ENCODE measurements at places on chromosomes 5 and 9. TPM values are rescaled to one million over a fixed set of nuclear protein-coding genes. Genes with fewer than 3 reads are reported as not detected.

GRCh38 chr5:6737043-6737941 lies 24.1 kb downstream of the TENT4A start:
- no peaks in the 10 kb centered on the region for H3K27me3 ChIP-seq
- no peak for DNase-seq

- no peak overlapping the region for H3K4me3 ChIP-seq
- no peak for DNase-seq
- H3K27me3 ChIP-seq: no peaks in the 10 kb centered on the region
- H3K36me3 ChIP-seq: no peaks in the 10 kb centered on the region
- no peak overlapping the region for H3K27ac ChIP-seq
These were observed 20.2 kb downstream of the GPR21 start for GRCh38 chr9:123053711-123054110.

DNA sequence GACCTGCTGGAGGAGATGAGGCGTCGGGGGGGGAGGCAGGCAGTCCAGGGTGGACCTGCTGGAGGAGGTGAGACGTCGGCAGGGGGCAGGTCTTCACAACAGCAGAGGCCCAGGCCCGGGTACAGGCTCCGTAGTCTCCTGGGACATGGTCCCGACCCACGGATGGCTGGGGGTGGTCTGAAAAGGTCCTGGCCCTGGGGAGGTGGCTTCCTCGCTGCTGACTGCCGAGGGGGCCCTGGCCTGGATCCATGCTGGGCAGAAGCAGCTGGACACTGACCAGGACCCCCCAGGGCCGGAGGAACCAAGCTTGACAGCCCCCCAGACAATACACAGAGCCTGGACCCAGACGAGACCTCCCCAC lies 8.5 kb downstream of the EGFL7 start:
- no peak overlapping the region for H3K27ac ChIP-seq
- H3K4me1 ChIP-seq: no peaks in the 10 kb centered on the region
- H3K36me3 ChIP-seq: no peaks in the 10 kb centered on the region
- no peaks in the 10 kb centered on the region for H3K27me3 ChIP-seq
- no peak for DNase-seq

DNA sequence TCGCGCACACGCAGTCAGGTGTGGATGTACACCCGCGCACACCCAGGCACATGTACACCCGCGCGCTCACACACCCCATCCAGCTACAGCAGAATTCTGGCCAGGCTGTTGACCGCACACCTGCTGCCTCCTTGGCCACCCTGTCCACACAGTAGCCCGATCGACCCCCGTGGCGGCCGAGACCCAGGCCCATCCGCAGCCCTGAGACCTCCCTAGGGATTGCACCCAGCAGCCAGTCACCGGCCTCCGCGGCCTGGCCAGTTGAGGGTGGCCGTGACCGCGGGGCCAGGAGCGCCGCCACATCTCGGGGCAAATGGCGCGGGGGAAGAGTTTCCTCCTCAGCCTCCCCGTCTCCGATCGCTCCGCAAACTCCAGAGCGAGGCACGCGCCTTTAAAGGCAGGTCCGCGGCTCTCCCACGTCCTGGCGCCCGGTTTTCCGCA lies 774 bp upstream of the ADAMTS16 start:
- H3K27me3 ChIP-seq: no peaks in the 10 kb centered on the region
- no peak overlapping the region for H3K27ac ChIP-seq
- H3K4me1 ChIP-seq: peaks cover 13% of the 10 kb centered on the region
- H3K4me3 ChIP-seq: peak overlapping the region; percentile 61

The TAF11L4 gene
- not detected for total RNA-seq

DNA sequence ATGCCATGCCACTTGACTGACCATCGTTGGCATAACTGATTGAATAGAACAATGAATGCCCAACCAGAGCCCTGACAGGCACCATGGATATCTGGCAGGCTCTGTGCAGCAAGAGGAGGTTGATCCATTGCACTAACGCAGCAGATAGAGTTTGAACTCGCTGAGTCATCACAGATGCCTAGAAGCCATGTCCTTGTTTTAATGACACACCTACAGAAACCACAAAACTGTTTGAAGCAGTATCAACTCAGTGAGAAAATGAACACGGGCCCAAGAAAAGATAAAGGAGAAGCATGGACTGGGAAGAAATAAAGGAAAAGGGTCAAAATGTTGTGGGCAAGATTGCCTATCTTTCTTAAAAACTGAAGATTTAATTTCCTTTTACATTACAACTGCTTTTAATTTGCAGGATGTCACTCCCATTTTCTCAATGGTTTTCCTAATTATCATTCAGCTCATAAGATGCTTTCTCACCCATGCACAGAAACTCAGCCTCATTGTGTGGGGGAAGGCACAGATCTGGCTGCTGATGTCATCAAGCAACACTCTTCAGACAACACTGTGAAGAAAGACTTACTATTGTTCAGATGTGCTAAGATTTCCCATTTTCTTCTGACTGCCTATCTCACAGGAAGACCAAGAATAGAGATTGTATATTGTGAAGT lies 129.0 kb downstream of the PIK3R1 start:
- DNase-seq: no peak
- H3K4me3 ChIP-seq: no peak overlapping the region
- H3K27ac ChIP-seq: peak overlapping the region; percentile 64
- H3K27me3 ChIP-seq: no peaks in the 10 kb centered on the region
- no peaks in the 10 kb centered on the region for H3K36me3 ChIP-seq

- no peaks in the 10 kb centered on the region for H3K4me1 ChIP-seq
- DNase-seq: no peak
- no peak overlapping the region for H3K4me3 ChIP-seq
These were observed 14.3 kb upstream of the SNCAIP start for GRCh38 chr5:122297587-122298298.

The PCDH12 gene
- total RNA-seq: 6.0 TPM

DNA sequence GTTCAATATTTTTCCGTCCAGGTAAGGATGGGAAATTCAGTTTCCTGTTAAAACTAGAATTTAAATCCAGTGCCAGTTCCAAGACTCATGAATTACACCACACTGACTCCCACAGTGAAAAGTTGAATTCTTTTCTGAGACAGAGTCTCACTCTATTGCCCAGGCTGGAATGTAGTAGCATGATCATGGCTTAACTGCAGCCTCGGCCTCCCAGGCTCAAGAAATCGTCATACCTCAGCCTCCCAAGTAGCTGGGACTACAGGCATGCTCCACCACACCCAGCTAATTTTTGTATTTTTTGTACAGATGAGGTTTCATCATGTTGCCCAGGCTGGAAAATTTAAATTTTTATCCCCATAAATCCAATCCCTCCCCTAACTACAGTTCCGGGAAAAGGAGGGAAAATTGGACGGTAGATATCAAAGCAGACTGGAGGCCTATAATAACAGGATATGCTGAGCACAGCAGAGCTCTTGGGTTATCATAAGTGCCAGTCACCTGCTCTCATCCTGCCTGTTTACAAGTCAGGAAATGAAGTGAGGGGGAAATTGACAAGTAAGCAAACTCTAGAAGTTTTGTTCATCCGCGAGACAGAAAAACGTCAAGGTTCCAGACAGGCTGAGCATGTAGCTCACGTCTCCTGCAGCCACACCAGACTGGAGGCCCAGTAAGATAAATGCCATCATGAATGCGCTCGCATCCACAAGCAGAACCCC lies 105.7 kb downstream of the UGCG start:
- no peak for DNase-seq
- no peaks in the 10 kb centered on the region for H3K4me1 ChIP-seq
- H3K4me3 ChIP-seq: no peak overlapping the region
- H3K36me3 ChIP-seq: no peaks in the 10 kb centered on the region
- H3K27ac ChIP-seq: no peak overlapping the region

DNA sequence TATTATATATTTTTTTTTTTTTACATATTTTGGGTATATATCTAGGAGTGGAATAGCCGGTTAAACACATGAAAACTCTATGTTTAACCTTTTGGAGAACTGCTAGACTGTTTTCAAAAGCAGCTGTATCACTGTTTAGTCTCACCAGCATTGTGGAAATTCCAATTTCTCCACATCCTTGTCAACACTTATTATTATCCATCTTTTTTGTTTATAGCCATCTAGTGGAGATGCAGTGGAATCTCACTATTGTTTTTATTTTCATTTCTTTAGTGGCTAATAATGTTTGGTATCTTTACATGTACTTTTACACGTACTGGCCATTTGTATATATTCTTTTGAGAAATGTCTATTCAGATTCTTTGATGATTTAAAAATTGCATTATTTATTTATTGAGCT lies 22.7 kb upstream of the CCDC180 start:
- H3K4me1 ChIP-seq: no peaks in the 10 kb centered on the region
- no peak for DNase-seq
- peaks cover 56% of the 10 kb centered on the region for H3K36me3 ChIP-seq
- H3K27ac ChIP-seq: no peak overlapping the region
- H3K27me3 ChIP-seq: no peaks in the 10 kb centered on the region

- H3K27ac ChIP-seq: no peak overlapping the region
- H3K27me3 ChIP-seq: no peaks in the 10 kb centered on the region
- no peaks in the 10 kb centered on the region for H3K36me3 ChIP-seq
- DNase-seq: no peak
These were observed 1.6 kb downstream of the ATP10B start for GRCh38 chr5:160850421-160850820.
